ENCODE measurements at places on chromosomes 5 and 9.

- DNase-seq = no peak
Observed at GRCh38 chr5:177487975-177488374, 9.4 kb downstream of the PDLIM7 start.

GRCh38 chr5:180114304-180115003 is 42.9 kb upstream of the RNF130 start:
- no peak for DNase-seq

- peak; percentile 91 for DNase-seq
Observed at GRCh38 chr9:34126207-34127034, at the start of gene DCAF12. DCAF12 (minus strand) TSS chr9:34126698; CDS start chr9:34126431, 267 bp downstream.

DNA sequence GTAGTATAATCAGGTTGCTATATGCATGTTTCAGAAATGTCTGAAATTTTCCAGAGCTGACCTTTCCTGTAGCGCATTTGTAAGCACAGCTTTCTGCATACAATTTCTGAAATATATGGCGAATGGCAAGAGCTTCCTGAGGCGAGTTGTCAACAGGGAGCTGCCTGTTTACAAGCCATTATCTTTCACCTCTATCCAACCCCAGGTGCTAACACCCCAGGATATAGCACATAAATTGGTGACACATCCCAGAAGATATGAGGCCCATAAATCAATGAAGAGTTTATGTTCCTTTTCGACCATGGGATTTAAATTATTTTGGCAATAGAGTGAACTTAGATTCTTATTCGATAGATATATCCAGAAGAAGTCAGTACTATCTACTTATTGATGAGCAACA is 379.8 kb downstream of the KDM4C start:
- DNase-seq = no peak

GRCh38 chr5:2802693-2803365 is 51.4 kb upstream of the IRX2 start:
- no peak for DNase-seq

- no peak for DNase-seq
Observed at GRCh38 chr9:89434636-89435035, 63.3 kb downstream of the SEMA4D start.

DNA sequence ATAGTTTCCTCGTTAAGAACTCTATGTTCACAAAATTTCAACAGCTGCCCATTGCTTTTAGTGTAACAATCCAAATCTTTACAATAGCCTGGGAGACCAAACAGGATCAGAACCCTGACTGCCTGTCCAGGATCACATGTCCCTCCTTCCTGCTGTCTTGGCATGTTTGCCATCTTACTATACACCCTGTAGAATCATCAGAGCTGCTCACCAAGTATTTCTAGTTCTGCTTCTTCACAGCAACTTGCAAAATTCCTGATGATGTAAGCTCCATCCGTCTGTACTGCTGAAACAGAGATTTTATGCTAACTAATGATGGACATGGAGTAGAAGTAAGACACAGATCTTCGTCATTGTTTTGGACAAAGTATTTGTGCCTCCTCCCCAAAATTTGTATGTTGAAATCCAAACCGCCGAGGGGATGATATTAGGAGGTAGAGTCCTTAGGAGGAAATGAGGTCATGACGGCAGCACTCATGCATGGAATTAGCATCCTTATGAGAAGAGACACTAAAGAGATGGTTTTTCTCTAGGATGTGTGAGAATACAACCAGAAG is 464.9 kb upstream of the BRINP1 start:
- no peak for DNase-seq

- no peak for DNase-seq
Observed at GRCh38 chr9:117714282-117714681, 10.1 kb downstream of the TLR4 start.

DNA sequence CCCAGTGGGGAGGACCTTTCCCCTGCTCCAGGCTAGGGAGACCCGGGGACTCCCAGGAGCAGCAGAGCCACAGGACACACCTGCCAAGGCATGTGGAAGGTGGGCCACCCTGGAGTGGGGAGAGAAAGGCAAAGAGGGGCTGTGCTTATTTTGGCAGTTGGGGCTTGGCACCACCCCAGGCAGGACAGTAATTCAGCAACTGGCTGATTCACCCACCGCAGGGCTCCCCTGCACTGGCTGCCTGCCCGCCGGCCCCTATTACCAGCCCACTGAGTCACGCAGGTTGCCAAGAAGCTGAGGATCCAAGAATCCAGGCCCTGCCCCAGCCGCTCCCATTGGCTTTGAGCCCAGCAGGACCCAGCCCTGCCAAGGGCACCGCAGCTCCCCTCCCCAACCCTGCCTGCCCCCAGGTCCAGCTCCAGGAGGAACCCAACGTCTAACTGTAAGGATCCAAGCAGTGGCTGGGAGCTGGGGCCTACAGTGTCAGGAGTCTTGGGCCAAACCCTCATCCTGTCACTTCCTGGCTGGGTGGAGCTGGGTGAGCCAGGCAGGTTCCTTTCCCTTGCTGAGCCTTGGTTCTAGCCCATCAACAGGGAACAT is 14.2 kb upstream of the RALGDS start:
- DNase-seq = no peak

GRCh38 chr5:50667023-50667652 is 701 bp downstream of the PARP8 start:
- DNase-seq = peak; percentile 90

DNA sequence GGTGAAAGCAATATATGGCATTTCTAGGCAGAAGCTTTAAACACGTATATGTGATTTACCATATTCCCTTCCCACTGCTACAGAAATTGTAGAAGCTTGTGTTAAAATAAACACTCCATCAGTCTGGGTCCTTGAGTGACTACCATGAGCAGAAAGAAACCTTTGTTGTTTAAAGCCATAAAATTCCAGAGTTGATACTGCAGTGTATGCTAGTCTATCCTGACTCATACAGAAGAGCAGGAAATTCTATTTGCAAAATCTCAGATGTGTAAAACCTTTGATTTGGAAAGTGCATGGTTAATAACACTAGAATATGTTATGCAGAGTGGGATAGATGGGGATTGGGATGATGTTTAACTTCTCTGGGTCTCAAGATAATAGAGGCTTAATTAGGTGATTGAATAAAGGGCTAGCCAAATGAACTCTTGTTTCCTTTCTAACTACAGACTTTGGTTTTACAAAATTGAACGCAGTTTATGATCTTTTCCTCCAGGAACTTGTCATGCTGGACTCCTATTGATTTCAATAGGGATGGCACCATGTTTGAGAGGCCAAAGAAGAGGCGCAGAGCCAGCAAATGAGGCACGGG is 282.7 kb upstream of the VLDLR start:
- no peak for DNase-seq

- DNase-seq = no peak
Observed at GRCh38 chr9:28270156-28270555, 696.9 kb upstream of the C9orf72 start.

DNA sequence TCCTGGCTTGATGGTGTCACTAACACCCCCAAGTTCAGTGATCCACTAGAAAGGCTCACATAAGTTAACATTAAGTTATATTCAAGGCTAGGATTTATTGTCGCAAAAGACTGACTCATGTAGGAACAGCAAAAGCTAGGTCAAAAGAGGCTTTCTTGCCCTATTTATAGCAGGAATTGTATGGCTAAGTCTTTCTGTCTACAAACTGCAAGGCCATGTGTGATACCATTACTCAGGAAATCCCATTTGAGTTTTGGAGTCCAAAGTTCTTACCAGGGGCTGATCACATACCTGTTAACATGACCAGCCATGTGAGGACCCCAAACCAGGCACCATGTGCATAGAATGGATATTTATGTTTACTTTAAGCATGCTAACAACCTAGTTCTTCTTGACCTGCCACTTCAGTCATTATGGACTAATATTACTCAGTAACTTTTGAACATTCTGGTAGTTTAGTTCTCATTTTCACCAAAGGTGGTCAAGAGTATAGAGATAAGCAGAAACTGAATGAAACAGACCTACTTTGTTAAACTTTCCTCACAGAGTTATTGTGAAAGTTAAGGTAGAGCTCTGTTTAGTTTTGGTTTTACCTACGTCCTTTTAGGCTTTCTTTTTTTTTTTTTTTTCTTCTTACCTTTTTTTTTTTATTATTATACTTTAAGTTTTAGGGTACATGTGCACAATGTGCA is 281.1 kb downstream of the FER start:
- no peak for DNase-seq

- DNase-seq = no peak
Observed at GRCh38 chr5:69415584-69415958, 655 bp downstream of the MARVELD2 start.

DNA sequence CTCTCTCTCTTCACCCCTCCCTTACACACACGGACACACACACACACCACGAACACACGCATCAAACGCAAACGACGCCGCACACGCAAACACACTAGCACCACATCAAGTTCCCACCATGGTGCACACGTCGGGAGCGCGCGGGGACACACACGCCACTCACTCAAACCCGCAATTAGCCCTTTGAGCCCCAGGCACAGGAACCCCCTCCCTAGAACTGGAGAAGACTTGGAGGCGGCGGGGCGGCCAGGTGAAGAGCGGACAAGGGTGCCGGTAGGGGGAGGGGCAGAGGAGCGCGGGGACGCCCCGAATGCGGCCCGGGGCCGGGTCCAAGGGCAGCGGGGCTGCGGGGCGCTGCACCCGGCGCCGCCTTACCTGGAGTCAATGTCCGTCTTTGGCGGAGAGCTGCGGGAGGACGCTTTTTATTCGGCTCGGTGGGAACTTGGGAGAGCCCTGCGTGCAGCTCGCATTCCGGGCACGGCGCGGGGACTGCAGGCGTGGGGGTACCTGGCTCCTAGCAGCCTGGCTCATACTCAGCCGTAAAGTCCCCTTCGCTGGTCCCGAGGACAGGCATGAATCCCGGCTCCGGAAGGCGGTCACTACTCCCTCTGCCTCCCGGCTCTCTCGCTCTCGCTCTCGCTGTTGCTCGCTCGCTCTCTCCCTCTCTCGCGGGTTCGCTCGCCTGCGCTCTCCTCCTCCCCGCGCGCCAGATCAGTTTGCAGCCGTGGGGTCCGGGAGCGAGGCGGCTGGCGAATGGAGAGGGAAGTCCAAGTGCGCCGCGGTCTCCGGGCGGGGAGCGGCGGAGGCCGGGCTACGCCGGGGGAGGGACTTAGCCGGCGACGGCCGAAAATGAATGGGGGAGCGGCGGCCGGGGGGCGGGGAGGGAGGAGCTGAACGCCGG is at the start of gene BRINP1:
TSS of gene BRINP1 (minus strand) at position 755 of the 901 bp plus-strand sequence. CDS start 56,080 bp downstream, outside the sequence.
- DNase-seq = no peak

DNA sequence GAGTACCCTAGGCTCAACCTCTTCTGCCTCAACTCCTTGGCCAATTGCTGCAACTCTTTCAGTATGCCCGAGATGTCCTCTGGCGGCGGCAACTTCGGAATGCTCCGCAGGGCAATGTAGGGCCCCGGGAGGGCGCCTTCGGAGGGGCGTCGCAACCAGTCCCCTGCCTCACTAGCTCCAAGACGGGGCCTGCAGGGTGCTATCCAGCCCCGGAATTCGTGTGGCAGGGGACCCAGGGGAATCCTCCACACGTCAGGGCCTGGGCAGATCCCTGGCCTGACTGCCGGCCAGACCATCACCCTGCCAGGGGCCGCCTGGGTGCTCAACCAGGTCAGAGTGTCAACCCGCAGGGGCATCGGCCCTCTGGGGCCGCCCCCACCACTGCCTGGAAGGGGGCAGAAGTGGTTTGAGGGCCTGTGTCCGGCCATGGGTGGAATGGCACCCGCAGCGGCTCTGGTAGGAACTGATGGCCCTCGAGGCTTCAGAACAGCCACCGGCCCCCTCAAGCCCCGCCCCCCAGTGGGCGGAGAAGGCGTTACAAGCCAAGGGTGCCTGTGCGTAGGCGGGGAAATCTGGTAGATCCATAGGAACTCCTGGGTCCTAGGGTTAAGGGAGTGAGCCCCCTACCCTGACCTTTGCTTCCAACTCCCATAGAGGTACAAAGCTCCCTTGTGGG is at the start of gene POU5F2:
TSS of gene POU5F2 (minus strand) at position 465 of the 676 bp plus-strand sequence. CDS start at position 428, 37 bp downstream.
- no peak for DNase-seq

- no peak for DNase-seq
Observed at GRCh38 chr5:172361566-172362238, 78.1 kb upstream of the UBTD2 start.

DNA sequence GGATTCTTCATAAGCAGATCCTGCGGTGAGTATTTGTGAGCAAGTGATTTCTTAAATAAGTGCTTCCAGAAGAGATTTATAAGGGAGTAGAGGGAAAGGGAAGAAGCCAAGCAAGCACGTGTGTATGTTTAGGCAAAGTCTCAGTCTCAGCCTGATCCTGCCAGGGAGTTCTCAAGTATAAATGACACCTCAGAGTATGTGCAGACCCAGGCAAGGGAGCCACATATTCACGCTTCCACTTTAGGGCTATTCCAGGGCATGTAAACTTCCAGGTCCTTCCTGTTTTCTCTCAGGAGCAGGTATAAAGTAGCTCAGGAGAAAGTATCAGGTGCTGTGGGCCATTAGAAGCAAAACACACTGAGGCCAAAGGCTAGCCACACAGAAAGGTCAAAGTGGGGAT is 22.6 kb downstream of the SPATA31D1 start:
- DNase-seq = no peak

GRCh38 chr5:102670224-102670836 is 84.8 kb upstream of the PAM start:
- DNase-seq = no peak

DNA sequence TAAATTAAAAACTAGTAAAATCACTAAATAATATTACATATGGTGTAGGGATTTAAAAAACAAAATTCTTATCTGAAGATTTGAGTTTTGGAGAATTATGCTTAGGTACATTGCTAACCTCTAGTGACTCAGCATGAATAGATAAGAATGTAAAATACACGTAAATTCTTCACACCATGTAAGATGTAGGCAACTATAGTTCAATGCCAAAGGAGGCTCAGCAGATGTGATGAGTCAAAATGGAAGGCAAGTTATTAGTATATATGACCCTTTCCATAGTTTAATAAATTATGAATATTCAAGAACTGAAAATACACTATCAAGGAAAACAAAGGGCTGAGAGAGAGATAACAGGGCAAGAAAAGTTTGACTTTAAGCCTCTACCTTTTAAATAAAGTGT is 79.0 kb downstream of the MRPS30 start:
- no peak for DNase-seq

- DNase-seq = no peak
Observed at GRCh38 chr9:126678989-126679388, 65.3 kb downstream of the LMX1B start.

DNA sequence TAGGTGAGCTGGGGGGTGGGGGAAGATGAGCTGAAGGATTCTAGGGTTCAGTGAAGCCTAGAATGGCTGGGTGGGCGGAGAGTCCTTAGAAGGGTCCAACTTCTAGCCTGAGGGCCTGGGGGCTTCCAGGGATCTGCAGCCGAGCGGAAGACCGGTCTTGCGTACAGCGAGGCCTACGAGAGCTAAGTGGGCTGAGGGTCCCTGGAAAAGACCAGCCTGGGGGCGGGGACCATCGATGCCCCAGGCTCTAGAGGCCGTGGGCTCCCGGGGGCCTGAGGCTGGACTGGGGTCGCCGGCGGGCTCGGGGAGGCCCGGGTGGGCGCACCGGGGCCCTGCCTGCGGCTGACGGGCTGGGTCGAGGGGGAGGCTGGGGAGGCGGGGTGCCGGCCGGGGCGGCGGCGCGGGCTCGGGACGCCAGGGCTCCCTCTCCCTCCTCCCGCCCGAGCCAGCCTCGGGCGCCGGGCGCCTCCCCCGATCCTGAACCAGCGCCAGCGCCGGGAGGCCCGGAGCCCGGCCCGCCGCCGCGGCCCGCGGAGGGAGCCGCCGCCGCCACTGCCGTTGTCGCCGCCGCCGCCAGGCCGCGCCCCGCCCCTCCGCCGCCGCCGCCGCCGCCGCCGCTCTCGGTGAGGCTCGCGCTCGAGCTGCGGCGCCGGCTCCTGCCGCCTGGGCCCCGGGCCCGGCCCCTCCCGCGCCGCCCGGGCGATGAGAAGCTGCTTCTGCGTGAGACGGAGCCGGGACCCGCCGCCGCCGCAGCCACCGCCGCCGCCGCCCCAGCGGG is at the start of gene MVB12B:
TSS of gene MVB12B (plus strand) at position 602 of the 778 bp plus-strand sequence. CDS start at position 703, 101 bp downstream.
- DNase-seq = peak; percentile 45

- DNase-seq = no peak
Observed at GRCh38 chr9:99024959-99025358, 80.0 kb upstream of the TGFBR1 start.

- peak; percentile 11 for DNase-seq
Observed at GRCh38 chr9:91782708-91783214, 167.3 kb downstream of the ROR2 start.

Data from stimulated activated naive CD4-positive, alpha-beta T cell (primary cell).